ENCODE measurements at places on chromosomes 3 and 15.

GRCh38 chr3:30248423-30248822 lies 358.0 kb upstream of the TGFBR2 start:
- DNase-seq, result no peak

- no peak for DNase-seq
Observed at GRCh38 chr3:153704115-153704514, 417.1 kb upstream of the ARHGEF26 start.

- DNase-seq, result no peak
Observed at GRCh38 chr3:159914426-159914825, 74.2 kb upstream of the IL12A start.

- no peak for DNase-seq
Observed at GRCh38 chr3:139933766-139934165, 1.2 kb upstream of the CLSTN2 start.

GRCh38 chr3:99342383-99342782 lies 296.0 kb upstream of the COL8A1 start:
- no peak for DNase-seq

DNA sequence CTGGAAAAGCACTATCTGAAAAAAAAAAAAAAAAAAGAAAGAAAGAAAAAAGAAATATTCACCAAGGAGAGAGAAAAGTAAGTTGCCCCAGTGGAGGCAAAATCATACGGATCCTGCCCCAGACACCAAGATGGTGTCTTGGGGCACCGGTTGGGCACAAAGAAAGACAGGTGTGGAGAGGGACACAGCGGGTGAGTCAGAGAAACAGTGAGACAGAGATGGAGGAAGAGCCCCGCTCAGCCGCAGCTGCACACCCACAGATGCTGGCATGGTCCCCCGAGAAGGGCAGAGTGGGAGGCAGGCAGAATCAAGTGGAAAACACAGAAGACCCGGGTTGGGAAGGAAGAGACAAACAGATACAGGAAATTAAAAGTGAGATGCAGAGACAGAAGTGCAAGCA lies 129.7 kb upstream of the SMAD3 start:
- no peak for DNase-seq

- DNase-seq, result no peak
Observed at GRCh38 chr3:5023777-5024346, 44.6 kb downstream of the BHLHE40 start.

GRCh38 chr3:13115991-13116390 lies 42.8 kb upstream of the IQSEC1 start:
- no peak for DNase-seq
